ENCODE measurements at places on chromosomes 7 and 10.

DNA sequence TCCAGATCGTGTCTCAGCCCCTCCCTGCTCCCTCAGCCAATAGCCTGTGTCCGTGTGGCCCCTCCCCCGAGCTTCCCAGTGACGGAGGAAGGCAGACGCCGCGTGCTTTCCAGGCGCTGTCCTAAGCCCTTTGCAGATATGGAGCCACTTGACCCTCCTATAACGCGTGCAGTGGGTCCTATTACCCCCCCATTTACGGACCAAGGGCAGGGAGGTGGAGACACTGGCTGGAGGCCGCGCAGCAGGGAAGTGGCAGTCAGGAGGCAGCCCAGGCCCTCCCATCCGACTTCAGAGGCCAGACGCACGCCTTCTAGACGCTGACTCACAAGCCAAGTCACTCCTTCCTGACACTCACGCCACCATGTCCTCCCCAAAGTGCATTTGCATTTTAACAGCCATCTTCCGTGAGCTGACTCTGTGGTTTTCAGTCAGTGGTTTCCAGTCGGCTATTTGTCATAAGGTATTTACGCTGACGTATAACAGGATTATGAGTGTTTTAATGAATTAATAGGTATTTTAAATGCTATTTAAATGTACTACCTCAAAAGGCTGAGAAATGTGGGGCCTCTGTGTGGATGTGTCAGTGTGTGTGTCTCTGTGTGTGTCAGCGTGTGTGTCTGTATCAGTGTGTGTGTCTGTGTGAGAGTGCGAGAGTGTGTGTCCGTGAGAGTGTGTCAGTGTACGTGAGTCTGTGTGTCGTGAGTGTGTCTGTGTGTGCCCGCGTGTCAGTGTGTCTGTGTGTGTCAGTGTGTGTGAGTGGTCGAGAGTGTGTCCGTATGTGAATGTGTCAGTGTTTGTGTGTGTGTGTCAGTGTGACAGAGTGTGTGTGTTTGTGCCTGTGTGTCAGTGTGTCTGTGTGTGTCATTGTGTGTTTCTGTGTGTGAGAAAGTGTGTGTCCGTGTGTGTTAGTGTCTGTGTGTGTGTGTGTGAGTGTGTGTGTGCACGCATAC is 92.0 kb upstream of the INSIG1 start:
- peak; percentile 92 for DNase-seq

DNA sequence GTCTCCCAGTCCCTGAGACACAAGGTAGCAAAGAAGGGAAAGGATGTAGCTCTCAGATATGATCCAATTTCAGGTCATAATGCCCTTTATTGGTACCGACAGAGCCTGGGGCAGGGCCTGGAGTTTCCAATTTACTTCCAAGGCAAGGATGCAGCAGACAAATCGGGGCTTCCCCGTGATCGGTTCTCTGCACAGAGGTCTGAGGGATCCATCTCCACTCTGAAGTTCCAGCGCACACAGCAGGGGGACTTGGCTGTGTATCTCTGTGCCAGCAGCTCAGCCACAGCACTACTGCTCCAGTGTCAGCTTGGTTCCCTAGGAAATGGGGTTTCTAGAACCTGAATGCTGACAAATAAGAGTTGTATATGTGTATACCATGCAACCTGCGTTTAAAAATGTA is 74.6 kb upstream of the PRSS58 start:
- DNase-seq, result no peak

GRCh38 chr10:96495544-96495943 is 18.2 kb downstream of the TLL2 start:
- DNase-seq, result no peak

DNA sequence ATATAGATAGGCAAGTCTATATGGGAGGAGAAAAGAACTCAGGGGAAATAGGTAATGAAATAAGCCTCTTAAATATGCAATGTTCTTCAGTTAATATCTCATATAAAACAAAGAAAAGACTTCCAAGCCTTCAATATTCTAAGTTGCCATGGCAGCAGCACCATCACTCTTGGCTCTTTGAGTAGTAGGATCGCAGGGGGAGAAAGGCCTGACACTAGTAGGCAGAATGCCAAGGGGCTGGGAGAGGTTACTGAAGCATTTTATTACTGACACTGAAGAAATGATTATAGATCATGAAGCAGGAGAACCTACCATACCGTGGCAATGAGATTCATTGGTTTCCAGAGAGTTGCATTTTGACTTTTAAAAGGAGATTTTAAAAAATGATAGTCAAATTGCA is 193.9 kb downstream of the NXPH1 start:
- DNase-seq, result no peak

GRCh38 chr7:56079450-56080185 is 13.1 kb downstream of the PHKG1 start:
- DNase-seq, result no peak

DNA sequence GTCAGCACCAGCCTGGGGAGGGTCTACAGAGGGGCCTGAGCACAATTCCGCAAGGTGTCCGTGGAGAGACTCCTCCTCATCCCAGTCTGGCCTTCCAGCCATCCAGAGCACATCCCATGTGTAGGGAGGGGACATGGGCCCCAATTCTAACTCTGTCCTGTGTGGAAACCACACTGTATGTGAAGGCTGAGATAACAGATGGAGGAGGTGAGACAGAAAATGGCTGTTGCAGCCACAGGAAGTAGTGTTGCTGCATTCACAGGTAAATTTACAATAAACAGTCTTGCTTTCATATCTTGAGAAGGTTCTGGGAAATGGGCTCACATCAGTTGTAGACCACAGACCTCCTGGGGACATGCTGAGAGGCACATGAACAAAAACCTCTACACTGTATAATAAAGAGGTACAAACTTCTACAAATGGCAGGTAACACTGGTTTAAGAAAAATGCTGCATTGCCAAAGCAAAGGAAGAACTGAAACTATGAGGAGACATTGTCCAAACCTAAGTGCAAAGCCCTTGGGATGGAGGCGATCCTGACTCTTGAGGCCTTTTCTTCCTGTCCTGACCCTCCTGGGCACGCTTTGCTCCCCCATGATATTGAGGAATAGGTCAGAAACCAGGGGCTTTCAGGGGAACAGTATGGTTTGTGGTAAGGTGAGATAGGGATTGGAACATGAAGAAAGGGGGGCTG is 21.6 kb upstream of the GIMAP2 start:
- peak; percentile 76 for DNase-seq

DNA sequence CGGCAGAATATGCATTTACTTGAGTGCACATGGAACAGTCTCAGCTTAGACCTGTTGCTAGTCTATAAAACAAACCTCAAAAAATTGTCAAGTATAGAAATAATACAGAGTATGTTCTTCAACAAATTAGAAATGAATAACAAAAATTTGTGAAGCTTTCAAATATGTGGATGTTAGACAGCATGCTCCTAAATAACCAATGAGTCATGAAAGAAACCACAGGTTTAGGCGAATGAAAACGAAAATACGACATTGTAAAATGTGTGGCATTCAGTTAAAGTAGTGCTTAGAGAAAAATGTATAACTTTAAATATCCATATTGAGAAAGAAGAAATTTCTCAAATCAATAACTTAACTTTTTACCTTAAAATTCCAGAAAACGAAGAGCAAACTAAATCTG is 760.0 kb upstream of the SORCS1 start:
- DNase-seq, result no peak

- peak; percentile 74 for DNase-seq
Measured at GRCh38 chr7:111083413-111083812, 7.5 kb upstream of the LRRN3 start.

DNA sequence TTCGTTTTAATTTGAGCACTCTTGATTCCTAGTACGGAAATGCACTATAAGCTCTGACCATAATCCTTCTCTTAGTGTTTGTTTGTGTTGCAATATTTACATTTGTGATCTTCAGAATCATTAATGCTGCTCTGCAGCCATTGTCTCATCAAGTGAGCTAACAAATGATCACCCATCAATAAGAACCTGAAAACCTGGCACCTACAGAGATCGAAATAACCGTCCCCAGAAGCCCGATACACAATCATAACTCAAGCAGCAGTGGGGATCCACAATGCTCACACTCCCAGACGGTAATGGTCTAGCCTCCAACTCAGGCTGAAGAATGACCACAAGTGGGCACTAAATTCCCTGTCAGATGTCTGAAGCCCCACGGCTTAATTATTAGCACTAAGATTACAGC is 156.0 kb upstream of the NFE2L3 start:
- DNase-seq, result no peak

DNA sequence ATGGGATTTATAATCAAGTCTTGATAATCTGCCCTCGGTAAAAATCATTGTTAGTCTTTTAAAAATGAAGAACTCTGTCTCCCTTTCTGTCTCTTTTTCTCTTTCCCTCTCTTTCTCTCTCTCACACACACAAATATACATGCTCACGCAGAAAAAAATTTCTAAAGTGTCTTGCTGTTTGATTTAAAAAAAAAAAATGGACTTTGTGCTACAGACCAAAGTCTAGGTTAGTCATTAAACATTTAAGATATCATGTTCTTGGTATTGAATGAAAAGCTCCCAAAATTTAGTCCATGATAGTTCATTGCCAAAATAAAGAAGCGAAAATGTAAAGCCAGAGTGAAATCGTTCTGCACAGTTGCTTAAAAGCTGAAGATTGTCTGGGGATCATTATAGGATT is 665.8 kb downstream of the SORCS1 start:
- no peak for DNase-seq

DNA sequence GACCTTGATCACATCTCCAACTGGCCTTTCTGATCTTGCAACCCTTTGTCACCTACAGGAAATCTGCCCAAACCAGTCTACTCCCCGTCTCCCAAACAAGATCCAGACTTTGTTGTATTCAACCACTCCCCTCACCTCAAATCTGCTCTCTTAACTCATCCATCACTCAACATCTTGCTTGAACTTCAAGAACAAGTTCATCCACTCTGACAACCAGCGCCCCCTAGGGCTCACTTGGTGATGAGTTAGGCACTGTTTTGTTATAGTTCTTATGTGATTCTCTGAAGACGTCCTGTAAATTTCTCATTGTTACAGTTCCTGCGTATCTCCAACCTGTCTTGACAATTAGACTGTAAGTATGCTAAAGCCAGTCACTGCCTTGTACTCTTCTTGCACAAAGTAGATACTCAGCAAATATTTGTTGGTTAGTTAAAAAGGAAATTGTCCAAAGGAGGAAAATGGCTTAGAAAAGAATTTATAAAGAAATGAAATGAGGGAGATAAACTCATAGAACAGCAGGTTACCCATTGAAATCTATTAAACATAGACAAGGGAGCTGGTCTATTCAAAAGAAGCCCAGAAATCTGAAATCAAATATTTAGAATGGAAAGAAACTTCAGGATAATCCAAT is 5.3 kb downstream of the FRMD4A start:
- DNase-seq, result peak; percentile 74

GRCh38 chr10:75911426-75911825 is 480.0 kb downstream of the LRMDA start:
- DNase-seq, result no peak

DNA sequence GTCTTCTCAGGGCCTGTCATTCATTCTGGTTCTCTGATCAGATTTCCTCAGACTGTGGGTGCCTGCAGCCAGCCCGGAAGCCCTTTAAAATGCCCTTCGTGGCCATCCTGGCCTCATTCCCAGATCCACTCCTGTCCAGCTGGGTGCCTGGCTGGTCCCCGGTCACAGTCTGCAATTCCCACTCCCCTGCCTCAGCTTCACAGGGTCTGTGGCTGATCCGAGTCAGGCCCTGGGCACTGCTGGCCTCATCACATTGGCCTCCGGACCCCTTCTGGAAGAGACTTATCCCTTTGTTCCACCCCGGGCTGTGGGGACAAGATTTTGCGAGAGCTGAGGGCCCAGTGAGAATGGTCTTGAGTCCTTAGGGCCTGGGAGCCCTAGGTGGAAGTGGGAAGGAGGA is 12.1 kb downstream of the DOCK1 start:
- no peak for DNase-seq

DNA sequence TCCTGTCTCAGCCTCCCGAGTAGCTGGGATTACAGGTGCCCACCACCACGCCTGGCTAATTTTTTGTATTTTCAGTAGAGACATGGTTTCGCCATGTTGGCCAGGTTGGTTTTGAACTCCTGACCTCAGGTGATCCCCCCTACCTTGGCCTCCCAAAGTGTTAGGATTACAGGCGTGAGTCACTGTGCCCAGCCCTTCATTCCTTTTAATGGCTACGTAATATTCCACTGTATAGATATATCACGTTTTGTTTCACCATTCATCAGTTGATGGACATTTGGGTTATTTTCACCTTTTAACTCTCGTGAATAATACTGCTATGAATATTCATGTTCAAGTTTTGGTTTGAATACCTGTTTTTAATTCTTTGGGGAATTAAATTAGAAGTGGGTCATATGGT is 44.6 kb upstream of the CYCS start:
- DNase-seq, result no peak

DNA sequence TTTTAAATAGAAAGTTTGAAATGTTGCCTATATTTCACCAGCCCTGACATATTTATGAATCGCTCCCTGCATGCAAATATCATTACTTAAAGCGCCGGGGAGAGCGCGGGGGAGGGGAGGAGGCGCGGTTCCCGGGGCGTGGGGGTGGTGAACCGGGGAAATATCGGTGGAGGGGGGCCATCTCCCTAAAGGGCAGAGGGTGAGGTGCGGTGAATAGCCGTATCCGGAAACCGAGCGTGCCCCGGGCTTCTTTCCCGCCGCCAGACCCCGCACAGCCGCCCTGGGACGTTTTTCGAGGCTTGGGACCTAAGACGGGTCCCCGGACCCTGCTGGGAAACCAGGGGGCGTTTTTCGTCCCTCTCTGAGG is 6.9 kb upstream of the ZNF503 start:
- no peak for DNase-seq

- DNase-seq, result no peak
Measured at GRCh38 chr7:77752016-77752415, 46.2 kb downstream of the TMEM60 start.

DNA sequence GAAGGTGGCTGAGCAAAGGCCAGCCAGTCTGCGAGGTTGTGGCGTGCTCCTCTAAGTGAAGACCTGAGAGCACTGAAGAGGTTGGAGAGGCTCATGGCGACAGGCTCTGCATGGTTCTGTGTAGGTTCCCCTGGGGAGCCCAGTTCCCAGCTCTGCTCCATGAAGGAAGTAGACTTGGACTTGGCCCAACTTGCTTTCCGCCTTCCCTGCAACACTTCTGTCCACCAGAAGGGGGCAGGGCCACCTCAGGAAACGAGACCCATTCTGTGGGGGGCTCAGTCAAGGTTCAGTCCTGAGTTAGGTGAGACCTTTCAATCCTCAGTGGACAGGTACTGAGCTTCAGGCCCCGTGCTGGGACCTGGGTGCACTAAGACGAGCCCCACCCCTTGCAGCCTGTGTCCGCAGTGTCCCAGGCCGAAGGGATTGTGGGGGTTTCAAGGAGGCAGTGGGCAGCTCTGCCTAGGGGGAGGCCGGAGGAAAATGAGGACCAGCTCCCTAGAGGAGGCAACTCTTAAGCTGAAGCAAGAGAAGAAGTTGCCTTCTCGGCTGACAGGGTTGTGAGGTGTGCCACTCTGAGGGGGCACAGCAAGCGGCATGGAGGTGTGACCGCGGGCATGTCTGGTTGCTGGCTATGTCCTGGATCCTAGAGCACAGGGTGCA is 15.0 kb upstream of the PCBD1 start:
- peak; percentile 41 for DNase-seq

DNA sequence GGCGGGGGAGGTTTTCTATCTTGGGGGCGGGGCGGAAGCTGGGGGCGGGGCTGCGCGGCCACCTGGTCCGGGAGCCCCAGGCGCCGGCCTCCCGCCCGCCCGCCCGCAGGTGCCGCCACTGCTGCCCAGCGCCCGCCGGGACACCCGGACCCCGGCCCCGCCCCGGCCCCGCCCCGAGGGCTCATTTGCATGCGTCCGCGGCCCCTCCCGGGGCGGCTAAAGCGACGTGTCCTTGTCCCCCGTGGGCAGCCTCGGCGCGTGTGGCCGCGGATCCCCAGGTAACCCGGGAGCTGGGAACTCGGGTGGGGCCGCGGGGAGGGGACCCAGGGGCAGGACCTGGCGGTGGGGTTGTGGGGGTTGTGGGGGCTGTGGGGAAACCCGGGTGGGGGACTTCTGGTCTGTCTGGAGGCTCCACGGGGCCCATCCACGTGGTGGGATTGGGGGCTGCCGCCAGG is at the start of gene BHLHA15:
Gene BHLHA15, plus strand, starts transcription at position 219 of the 455 bp plus-strand sequence. CDS start 871 bp downstream, outside the sequence.
- peak; percentile 66 for DNase-seq

All from activated naive CD4-positive, alpha-beta T cell treated with anti-CD3 and anti-CD28 coated beads, Interleukin-2, amount 10 ng/mL, durations not matched to agents 7 days and 5 days (primary cell).